NCI-H1048 (cell line): ENCODE measurements at places on chromosomes 12 and 14.

DNA sequence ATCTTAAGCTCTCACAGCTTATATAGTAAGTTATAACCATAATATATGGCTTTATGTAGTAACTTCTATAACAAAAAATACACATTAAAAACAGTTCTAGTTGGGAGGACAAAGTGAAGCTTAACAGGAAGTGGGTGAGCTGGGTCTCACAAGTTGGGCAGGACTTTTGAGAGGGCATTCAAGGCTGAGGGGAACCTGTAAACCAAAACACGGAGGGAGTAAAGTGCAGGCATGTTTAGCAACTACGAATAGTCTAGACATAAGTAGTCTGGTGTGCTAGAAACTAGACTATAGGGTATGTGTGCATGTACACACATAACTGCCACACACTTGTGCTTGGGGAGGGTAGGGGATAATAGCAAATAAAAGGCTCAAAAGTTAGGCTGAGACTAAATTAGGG, 14.2 kb upstream of the NEK9 start:
- DNase-seq = no peak

DNA sequence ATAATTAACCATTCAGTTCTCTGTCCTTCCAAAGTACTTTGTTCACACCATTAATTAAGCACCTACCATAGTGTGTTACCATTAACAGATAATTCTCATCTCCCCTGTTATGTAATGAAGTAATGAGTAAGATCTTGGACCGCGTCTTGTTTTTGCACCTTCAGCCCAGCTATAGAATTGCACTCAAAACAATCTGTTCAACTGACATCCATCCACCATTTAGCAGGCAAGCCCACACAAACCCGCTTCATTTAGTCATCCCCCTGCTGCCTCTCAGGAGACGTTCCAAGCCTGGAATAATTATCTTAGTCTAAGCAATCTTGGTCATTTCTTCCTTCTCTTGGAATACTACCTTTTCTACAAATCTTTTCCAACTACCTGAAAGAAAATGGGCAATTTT, 74.4 kb downstream of the DUSP16 start:
- DNase-seq = no peak

- no peak for DNase-seq
Observed at GRCh38 chr12:18443768-18444437, 182.6 kb downstream of the PIK3C2G start.

DNA sequence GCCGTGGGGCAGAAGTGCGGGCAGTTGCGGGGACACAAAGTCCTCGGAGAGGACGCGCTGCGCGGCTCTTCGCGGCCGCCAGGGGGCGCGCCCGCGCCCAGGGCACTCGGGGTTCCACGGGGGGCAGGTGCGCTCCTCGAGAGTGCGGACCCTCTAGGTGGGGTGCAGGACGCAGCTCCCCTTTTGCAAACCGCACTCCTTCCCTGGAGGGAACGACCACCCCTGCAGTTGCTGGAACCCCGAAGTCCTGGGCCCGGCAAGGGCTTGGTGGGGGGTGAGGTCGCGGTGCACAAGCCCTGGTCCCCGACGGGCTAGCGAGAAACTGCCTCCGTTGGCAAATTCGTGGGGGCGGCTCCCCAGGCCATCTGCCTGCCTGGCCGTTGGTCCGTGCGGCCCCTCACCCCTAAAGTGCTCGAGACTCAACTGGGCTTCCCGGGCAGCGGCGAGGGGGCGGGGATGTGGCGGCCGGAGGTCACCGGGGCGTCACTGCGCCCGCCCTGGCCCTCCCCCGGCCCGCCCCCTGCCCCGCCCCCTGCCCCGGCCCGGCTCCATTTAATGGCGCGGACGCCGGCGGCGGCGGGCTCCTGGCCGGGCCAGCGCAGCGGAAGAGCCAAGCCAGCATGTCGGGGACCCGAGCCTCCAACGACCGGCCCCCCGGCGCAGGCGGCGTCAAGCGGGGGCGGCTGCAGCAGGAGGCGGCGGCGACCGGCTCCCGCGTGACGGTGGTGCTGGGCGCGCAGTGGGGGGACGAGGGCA, at the start of gene ADSS1:
TSS of gene ADSS1 (plus strand) at position 579 of the 756 bp plus-strand sequence. CDS start at position 621, 42 bp downstream.
- no peak for DNase-seq

DNA sequence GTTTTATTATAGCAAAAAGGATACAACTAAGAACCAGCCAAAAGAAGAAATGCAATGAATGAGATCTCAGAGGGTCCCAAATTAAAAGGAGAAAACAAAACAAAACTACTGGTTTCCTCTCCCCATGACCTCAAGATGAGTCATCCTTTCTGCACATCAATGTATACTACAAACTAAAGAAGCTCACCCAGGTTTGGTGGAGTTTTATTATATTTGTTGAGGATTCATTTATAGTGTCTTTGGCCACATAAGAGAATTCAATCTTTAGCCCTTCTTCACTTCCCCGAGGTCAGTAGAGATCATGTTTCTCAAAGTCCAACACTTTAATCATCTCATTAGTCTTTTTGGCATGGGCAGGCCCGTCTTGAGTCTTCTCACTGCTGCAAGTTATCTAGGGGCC, 210.6 kb downstream of the SLC6A15 start:
- DNase-seq = no peak

GRCh38 chr12:27818401-27818918, 38.4 kb upstream of the MANSC4 start:
- no peak for DNase-seq

DNA sequence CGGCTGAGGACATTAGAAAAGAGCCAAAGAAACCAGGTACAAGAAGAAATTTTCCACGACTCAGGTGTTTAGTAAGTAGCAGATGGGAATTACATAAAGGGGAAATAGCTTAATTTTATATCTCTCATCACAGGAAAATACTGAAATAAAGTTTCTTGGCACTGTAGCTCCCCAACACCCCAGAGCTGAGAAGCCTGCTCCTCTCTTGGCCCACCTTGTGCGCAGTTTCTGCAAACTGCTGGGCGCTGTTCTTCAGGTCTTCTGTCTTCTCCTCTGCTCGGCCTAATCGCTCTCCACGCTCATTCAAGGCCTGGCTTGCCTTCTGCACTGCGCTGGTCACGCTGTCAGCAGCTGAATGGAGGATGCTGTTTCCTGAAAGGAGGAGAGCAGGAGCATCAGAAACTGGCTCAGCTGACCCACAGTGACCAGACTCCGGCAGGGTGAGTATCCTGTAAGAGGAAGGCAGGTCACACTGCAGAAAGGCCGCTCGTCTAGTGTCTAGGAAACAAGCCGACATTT, 184.9 kb upstream of the GZMB start:
- DNase-seq = no peak

DNA sequence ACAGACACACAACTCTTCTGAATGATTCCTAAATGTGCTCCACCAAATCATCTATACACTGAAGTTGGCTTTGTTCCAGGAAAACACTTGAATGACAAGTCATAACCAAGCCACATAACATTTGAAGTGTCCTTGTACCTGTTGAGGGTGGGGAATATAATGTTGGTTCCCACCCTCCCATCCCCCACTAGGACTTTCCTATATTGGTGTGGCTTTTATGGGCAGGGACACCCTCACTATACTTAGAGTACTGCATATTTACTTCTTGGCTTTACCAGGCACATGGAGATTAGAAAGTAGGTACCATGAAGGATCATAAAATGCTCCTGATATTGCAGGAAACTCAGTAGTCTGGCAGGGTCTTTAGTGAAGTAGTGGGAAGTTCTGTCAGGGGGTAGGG, 9.7 kb upstream of the BHLHE41 start:
- DNase-seq = no peak

DNA sequence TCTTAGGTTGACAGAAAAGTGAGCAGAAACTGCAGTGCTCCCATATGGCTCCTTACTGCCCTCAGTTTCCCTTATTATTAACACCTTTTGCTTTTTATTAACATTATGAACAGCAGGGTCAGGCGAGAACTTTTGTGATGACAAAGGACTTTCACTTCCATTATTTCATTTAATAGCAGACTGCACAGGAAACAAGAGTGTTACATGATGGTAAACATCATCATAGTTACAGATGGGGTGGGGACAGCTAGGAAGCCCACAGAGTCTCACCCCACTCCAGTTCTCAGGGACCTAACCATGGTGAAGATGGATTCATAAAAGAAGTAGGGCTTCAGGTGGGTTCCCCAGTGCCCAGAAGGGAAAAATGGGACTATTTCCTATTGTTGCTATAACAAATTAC, 110.1 kb upstream of the PELI2 start:
- no peak for DNase-seq

DNA sequence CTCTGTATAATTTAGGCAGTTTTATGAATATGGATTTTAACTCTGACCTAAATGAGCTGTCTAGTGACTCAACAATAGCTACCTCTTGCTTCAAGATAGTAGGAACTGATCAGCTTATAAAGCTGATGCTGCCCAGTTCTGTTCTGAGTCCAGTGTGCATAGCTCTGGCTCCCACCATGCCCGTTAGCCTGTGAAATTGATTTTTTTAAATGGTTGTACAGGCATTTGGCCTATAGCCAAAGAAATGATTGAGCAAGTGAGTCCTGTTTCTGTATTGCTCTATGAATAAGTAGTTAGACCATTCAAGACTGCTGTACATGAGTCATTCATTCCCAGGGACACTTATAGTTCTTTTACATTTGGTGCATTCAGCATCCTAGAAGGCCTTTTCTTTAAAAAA, 36.4 kb downstream of the SAMD4A start:
- DNase-seq = no peak

GRCh38 chr14:29528889-29529288, 398.8 kb downstream of the PRKD1 start:
- no peak for DNase-seq

GRCh38 chr14:99263564-99264330, 8.2 kb downstream of the BCL11B start:
- DNase-seq = no peak

DNA sequence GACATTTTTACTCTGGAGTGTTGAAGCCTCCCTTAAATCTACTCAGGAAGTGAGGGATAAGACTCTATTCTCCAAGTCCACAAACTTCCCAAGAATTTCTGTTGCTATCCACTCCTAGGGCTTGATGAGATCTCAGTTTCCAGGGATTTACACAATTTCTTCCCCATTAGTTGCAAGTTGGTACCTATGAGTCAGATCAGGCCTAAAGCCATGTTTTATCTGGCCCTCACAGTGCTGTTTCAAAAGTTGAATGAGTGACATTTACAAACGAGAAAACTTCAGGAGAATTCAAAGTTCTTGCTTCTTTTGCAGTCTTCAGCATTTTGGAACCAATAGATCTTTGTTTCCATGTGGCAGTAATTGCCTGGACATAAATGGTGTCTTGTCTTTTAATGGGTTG, 156.4 kb upstream of the SYT10 start:
- DNase-seq = no peak

- DNase-seq = no peak
Observed at GRCh38 chr12:3160081-3160480, 82.9 kb downstream of the TSPAN9 start.

GRCh38 chr14:57769863-57770523, 95.9 kb downstream of the SLC35F4 start:
- DNase-seq = peak; percentile 34

GRCh38 chr12:85820101-85820500, 16.1 kb downstream of the RASSF9 start:
- no peak for DNase-seq

- no peak for DNase-seq
Observed at GRCh38 chr12:124681779-124682391, 114.5 kb upstream of the NCOR2 start.

DNA sequence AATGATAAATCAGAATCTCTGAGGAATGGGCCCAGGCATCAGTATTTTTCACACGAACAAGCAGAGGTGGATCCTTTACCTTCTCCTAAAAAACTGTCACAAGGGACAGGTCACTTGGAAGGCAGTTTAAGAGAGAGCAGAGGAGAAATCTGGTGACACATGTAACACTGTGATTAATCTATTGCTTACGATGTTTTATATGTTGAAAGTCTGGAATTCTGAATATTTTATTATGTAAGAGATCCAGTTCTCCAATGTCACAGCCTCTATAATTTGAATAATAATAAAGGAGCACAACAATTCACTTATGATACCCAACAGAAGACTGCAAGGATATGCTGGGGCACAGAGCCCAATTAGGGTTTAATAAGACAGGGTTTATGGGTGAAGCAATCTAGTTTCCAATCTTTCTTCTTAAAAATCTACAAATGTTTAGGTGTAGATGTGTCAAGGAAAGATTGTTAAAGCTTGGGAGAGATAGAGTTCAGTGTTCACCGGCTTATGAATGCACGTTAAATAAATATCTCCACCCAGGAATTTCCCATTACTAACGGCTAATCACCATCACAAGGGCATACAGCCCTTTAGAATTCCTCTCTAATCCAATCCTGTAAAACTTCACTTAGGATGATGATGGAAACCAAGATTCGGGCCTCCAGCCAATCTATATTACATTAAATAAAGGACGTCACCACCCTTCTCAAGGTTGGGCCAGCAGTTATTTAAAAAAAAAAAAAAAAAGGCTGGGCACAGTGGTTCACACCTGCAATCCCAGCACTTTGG, 23.4 kb downstream of the DUSP16 start:
- no peak for DNase-seq

DNA sequence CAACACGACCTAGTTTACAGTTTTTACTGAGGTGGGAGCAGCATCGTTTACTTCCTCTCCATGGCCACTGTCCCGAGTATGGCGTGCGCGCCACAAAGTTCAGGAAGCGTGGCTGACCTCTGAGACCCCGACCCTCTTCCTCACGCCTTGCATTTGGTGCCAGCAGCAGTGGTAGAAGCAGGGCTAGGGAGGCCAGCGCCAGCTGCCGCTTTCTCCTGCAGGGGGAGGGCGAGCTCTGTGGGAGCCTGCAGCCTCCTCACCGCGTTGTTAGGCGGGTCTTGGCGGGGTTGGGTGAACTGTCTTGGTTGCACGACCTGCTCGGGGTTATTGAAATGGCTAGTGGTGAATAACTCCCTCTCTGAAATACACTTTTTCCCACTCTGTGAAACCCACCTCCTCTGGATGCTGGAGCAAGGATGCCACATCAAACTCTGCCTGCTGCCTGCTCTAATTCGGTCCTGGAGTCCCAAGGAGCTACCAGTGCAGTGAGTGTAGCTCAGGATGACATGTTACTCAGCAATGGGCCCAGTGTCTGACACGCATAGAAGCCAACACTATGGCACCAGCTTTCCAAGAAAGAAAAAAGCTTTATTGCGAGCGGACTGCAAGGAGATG, 22.3 kb upstream of the TDRD9 start:
- DNase-seq = no peak

DNA sequence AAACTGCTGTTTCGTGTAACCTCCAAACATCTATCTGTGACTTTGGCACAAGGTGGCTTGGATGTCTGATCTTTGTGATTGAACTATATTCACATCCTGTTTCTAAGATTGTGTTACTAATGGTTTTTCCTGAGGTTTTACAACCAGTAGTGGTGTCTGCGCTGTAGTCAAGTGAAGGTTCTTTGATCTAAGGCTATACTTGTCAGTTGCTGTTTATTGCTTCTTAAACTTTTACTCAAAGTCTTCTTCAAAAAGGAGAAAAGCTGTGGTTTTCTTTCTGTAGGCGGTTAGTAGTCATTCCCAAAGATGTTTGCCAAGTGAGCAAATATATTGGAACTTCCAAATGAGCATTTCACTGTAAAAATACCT, 12.3 kb upstream of the CALM1 start:
- DNase-seq = no peak

- no peak for DNase-seq
Observed at GRCh38 chr12:111084158-111084557, 163.8 kb upstream of the MYL2 start.
